HT1080 (cell line): ENCODE measurements at places on chromosomes 13 and 19.

DNA sequence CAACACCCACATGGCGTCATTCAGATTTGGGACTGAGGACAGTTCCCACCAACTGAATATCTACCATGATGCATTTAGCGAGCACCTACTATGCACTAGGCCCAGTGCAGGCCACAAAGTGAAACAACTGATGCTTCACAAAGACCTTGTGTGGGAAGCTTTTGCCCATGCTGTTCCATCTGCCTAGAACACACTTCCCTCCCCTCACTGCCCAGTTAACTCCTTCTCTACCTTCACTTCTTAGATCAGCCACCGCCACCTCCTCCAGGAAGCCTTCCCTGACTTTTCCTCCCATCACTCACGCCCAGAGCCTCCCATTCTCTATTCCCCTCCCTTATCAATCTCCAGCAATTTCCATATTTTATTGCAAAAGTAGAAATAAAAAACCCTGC, 25.7 kb downstream of the PTPRS start:
- no peak for DNase-seq

DNA sequence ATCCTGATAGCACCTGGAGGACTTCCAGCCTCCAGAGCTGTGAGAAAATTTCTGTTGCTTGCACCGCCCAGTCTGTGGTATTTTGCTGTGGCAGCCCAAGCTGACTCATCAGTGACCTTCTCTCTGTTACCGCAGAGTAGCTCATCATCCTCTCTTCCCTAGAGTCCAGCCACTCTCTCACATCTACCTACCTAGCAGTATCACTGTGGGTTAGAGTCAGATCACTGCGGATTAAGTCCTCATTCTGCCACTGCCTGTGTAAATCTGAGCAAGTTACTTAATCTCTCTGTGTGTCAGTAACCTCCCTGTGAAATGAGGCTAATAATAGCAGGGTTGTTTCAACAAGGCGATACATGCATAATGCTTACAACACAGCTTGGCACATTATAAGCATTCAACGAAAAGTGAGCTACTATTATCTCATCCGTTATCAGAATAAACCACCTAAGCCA, 40.3 kb upstream of the USPL1 start:
- DNase-seq: peak; percentile 96

DNA sequence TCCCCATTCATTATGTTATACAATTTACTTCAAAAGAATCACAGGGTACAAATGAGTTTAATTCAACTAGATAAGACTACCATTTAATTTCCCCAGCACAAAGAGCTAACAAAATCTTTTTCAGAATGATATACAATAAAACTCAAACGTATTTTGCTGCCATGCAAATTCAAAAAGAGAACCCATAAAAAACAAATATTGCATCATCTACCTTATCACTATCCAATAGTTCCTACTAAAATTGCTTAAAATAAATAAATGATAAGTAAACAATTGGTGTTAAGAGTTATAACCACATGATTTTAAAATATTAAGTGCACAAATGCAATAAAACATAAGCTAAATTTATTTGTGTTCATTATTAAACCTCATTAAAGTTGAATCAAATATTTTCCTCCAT, 919.4 kb downstream of the SLITRK5 start:
- no peak for DNase-seq

GRCh38 chr19:42352301-42353259, 27.1 kb downstream of the MEGF8 start:
- peak; percentile 51 for DNase-seq

DNA sequence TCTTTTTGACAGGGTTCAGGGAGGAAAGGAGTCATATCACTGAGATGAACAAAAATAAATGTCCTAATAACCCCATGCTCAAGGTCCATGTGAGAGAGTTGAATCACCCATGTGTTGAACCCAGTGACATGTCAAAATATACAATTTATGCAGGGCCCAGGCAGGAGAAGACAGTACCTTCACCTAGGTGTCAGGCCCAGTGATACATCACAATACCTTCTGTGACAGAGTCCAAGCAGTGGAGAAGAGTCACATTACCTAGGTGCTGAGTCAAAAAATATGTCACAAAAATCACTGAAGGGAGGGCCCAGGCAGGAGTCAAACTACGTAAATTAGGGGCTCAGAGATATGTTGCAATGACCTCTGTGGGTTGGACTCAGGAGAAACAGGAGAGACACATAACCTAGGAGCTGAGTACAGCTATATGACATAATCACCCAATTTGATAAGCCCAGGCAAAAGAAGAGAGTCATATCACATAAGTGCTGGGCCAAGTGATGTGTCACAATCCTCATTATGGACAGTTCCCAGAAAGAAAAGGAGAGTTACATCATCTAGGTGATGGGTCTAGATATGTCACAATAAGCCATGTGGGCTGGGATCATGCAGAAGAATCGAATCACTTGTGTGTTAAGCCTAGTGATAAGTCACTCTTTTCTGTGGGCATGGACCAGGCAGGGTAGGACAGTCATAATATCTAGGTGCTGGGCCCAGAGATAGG, 13.8 kb upstream of the ZNF724 start:
- DNase-seq: no peak

DNA sequence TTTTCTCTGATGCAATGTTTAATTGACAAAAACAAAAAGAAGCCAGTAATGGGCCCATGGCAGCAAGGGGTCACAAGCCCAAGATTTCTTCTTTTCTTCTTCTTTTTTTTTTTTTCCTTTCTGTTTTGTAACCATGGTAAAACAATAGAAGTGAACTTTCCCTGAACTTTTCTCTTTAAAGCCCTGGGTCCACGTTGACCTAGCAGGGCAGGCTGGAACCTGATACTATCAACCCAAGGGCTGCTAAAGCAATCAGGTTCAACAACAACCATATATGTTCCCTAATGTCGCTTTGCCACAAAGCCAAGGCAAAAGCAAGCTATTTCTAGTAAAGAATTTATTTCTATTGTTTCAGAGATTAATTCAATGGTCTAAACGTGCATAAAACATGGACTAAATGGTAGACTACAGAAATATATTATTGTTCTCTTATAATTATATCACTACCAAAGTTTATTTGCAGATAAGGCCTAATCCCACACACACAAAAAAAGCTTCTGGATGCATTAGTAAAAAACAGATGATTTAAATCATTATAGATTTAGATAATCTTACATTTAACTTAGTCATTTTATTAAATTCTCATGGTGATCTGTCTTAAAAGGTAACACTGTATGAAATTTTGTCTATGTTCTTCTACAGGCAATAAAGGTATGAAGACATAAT, 153.9 kb downstream of the DACH1 start:
- peak; percentile 25 for DNase-seq

DNA sequence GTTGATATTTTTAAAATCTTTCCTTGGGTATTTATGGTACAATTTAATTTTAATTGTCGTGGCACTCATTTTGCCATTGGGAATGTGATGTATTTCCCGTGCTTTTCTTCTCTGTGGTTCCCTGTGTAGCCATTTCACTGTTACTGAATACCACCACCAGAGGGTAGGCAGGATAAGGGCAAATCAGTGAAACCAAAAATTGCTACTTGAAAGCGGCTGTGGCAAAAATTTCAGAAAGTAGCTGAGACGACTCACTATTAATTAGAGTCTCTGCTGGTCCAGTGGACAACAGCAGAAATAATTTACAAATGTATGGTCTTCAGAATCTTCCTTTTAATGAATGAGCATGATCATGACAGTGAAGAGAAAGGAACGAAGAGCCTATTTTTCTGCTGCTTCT, 34.4 kb upstream of the MIR17HG start:
- peak; percentile 66 for DNase-seq

GRCh38 chr13:100589178-100589725, 663 bp upstream of the GGACT start:
- peak; percentile 6 for DNase-seq

GRCh38 chr13:84294576-84294975, 412.3 kb upstream of the SLITRK1 start:
- no peak for DNase-seq

GRCh38 chr13:113744197-113745000, 14.6 kb upstream of the TMEM255B start:
- no peak for DNase-seq

GRCh38 chr13:73521290-73521624, 462.5 kb downstream of the KLF5 start:
- no peak for DNase-seq

GRCh38 chr13:112111239-112111857, 44.4 kb downstream of the SOX1 start:
- no peak for DNase-seq

DNA sequence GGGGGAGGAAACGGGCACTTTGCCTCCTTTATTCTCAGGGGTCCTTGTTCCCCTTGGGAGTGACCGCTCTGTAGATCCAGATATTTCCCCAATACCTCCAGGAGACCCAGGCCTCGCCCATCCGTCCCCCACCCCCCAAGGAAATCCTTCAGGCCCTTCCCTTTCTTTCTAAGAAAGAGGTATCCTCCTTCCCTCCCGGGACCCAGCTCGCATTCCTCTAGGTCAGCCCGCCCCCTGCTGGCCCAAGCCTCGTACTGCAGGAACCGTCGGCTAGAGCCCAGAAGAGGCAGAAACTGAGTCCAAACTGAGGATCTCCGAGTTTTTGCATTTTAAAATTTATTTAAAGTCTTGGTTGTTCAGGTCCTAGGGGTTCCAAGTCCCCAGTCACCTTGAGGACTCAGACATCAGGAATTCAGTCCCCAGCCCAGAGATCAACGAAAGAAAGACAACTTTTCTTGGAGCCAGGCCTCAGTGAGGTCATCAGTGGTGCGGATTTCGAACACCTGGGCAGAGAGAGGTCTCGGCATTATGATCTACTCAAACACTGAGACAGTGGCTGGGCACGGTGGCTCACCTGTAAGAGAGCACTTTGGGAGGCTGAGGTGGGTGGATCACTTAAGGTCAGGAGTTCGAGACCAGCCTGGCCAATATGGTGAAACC, 7.5 kb upstream of the LRFN1 start:
- DNase-seq: peak; percentile 55

- no peak for DNase-seq
Observed at GRCh38 chr13:89891416-89891815, 1456.1 kb upstream of the MIR17HG start.

DNA sequence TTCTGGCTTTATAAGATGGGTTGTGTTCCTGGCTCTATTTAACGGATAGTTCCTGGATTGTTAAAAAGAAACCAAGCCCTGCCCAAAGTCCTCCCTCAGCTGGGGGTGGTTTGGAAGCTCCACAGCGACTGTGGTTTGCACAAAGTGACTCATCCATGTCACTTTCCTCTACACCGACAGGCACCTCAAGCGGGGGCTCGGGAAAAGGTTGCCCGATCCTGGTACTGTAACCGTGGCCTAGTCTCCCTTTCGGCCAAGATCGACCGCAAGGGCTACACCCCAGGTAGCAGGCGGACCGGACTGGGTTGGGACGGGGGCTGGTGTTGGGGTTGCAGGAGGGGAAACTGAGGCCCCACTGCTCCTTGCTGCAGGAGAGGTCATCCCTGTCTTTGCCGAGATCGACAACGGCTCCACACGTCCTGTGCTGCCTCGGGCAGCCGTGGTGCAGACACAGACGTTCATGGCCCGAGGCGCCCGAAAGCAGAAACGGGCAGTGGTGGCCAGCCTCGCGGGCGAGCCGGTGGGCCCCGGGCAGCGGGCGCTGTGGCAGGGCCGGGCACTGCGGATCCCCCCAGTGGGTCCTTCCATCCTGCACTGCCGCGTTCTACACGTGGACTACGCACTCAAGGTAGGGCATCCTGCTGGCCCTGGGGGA, 1.6 kb downstream of the ARRDC2 start:
- DNase-seq: peak; percentile 23

- DNase-seq: peak; percentile 49
Observed at GRCh38 chr19:35760711-35761349, 2.9 kb downstream of the PROSER3 start.

GRCh38 chr19:34327851-34328250, 37.1 kb upstream of the GPI start:
- DNase-seq: no peak

DNA sequence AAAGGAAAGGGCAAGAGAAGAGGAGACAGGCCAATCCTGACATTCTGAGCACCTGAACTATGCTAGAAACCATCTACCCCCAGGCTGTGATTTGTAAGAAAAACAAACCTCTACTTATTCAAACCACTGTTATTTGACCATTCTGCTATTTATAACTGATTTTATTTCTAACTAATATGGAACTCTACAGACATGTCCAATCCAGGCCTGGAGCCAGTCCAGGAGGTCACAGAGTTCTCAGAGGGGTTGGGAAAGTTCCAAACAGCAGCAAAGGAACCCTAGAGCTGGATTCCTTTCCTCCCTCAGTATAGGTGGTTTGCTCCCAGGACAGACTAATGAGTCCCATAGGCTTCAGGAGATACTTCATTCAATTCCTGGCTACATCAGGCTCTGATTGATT, 24.2 kb downstream of the SIAH3 start:
- DNase-seq: no peak

GRCh38 chr19:55643887-55644176, 383 bp downstream of the ZNF581 start:
- DNase-seq: no peak

DNA sequence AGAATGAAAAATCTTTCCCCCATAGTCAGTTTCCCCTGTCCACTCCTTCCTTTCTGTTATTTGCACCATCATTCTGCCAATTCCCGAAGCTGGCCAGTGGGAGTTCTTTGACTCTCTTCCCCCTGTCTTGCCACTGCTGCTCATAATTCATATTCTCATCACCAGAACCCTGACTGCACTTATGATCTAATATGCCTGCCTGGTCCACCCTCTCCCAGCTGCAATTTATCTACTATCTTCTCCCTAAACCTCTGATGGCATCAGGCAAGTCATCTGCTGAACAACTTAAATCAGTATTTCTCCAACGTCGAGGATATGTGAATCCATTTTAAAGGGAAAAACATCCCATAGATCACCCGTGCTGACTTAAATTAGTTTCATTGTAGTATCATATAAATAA, 458.0 kb upstream of the GPC6 start:
- DNase-seq: no peak

GRCh38 chr19:38170334-38170733, 53.7 kb downstream of the DPF1 start:
- DNase-seq: no peak

GRCh38 chr13:51234676-51235075, 12.5 kb downstream of the FAM124A start:
- no peak for DNase-seq

GRCh38 chr19:566403-566802, 6.0 kb upstream of the BSG start:
- DNase-seq: no peak

- peak; percentile 8 for DNase-seq
Observed at GRCh38 chr13:32790731-32791130, 204.5 kb downstream of the PDS5B start.

DNA sequence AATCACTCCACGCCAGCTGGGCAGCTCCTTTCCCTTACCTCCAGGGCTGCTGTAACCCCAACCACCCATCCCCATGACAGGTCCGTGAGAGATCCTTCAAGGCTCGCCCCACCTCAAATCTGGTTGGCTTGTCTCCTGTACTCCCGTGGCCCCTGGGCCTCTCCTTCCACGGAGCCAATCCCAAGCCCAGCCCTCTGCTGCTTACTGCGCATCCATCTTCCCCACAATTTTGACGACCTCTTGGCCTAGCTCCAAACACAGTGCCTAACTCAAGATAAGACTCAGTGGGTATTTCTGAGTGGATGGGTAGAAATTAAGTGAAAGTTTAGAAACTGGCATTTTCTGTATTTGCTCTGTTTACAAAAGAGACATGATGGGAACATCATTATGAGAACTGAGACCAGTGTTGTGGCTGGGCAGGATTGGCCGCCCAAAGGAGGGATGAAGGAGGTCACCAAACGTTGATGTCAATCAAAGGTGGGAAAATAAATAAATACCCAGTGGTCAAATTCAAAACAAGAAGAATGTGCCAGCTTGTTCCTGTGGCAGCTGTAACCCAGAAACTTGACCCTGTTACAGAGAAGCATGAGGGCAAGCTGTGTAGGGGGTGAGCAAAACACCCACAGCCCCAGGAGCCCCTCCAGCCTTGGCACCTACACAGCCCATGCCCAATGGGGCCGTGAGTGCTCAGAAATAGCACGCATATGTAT, 162.2 kb downstream of the ABCC4 start:
- no peak for DNase-seq
